ENCODE measurements at places on chromosomes 4 and X. TPM values are rescaled to one million over a fixed set of nuclear protein-coding genes. Genes with fewer than 3 reads are reported as not detected.
A peak's percentile ranks its signal among the peaks of the same experiment; 100 is the strongest.

- no peak for DNase-seq
Observed at GRCh38 chr4:98026362-98026761, 116.9 kb downstream of the STPG2 start.

Gene TCEAL2
- 11.1 TPM for total RNA-seq

Gene NAP1L3
- 18.3 TPM for total RNA-seq

DNA sequence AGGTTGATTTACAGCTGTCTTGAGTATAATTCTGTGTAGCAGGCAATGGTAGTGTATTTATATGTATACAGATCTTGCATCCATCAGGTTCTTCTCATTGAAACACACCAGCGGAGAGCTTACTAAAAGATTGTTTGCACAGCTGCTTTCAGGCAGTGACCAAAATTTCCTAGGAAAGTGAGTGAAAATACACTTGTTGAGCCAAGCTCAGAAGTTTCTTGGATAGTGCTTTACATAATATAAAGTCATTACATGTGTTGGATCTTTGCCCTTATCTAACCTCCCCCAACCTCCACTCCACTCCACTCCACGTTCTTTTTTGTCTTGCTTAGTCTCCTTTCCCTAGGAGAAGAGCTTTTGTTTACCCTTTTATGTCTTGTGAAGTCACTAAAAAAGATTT, 34.1 kb downstream of the CNKSR2 start:
- no peak for DNase-seq

- DNase-seq: no peak
Observed at GRCh38 chr4:174358410-174358809, 74.7 kb downstream of the CEP44 start.

GRCh38 chrX:121836000-121836399, 788.6 kb downstream of the GLUD2 start:
- DNase-seq: no peak

Gene SRP72
- total RNA-seq: 142 TPM

Gene IL3RA
- 0.97 TPM for total RNA-seq

Gene VEGFD
- total RNA-seq: 0.56 TPM

DNA sequence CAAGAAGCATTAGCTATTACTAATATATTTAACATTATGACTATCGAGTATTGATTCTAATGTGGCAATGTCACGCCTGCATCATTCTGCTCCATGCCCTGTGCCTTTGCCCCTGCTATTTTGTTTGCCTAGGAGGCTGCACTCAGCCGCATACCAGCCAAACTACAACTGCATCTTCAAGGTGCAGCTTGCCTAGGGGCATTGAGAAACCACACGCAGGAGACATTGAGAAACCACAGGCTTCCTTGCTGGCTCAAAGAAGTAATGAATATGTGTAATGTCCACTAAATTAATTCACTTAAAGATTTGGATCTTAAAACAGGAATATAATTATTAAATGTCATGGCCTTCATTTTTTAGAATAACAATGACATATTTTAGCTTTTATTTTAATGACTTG, 683.6 kb upstream of the TENM3 start:
- DNase-seq: no peak

Gene ANK2
- total RNA-seq: 47.2 TPM

- DNase-seq: no peak
Observed at GRCh38 chrX:40209951-40210617, 112.3 kb upstream of the BCOR start.

DNA sequence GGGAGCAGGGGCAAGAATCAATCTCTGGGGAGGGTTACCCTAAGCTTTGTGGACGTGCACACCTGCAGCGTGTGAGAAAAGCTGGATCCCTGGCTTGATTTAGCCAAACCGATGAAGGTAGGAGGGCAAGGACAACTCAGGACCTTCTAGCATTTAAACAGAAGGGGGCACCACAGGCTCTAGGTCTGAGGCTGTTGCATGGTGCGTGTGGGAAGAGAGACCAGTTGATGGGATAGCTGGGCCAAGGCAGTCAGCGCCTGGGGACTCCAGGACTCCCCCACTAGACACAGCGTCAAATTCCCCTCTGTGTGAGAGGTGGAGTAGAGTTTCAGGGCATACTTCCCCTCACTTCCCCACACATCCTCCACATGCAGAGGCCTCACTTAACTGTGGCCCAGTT, 4.3 kb downstream of the GABRQ start:
- DNase-seq: peak; percentile 34

GRCh38 chr4:113440371-113440770, 321.2 kb downstream of the CAMK2D start:
- DNase-seq: no peak

- peak; percentile 68 for DNase-seq
Observed at GRCh38 chr4:153790962-153791551, 2.2 kb upstream of the SFRP2 start.
